ENCODE measurements at places on chromosomes 1 and 21. TPM values are rescaled to one million over a fixed set of nuclear protein-coding genes. Genes with fewer than 3 reads are reported as not detected.

Gene PLD5
- total RNA-seq, result not detected

GRCh38 chr1:211616231-211616964, 37.4 kb upstream of the SLC30A1 start:
- no peak for DNase-seq

Gene KIAA1614
- 5.9 TPM for total RNA-seq

- no peak for DNase-seq
Measured at GRCh38 chr1:17725084-17725719, 29.9 kb upstream of the ACTL8 start.

DNA sequence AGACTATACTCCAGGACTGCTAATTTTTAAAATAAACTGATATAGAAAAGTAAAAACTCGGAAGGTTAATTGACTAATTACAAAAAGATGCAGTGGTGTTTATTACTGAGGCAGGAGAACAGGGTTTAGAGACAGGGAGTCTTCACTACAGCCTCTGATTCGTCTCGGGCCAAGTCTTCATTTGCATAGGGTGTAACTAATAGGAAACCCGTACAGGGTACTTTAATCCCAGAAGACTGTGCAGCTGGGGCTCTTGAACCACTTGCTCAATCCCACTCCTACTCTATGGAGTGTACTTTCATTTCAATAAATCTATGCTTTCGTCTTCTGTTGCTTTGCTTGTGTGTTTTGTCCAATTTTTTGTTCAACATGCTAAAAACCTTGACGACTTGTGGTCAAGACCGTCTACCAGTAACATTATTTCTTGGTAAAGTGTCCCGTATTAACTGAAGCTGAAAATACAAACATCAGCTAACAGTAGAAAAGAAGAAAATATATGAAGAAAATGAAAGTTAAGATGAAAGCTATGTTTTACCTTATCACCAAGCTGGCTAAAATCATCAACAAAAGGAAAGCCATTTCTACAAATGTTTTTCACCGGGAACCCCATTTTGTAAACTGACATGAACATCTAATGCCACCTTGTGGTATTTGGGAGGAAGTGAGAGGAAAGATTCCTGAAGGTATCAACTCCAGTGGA, 8.0 kb downstream of the SDHB start:
- peak; percentile 32 for DNase-seq

- DNase-seq, result peak; percentile 35
Measured at GRCh38 chr1:164695956-164696665, 137.1 kb downstream of the PBX1 start.

DNA sequence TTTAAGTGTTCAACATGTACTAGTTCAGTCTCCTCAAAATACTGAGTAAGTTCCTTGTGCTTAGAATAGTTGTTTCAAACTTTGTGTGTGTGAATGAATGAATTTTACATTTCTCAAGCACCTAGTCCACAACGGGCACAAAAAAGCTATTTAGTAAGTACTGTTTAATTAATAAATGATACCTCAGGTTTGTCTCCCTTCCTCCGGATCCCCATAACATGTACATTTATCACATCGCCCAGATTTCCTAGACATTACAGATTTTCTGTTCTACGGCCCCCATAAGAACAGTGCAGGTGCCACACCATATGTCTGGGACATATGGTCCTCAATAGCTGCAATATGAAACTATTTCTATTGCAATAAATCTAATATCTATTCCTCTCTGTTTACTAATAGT, 1.3 kb upstream of the TTF2 start:
- DNase-seq, result no peak

Gene ACTA1
- not detected for total RNA-seq

Gene ERICH3
- not detected for total RNA-seq

DNA sequence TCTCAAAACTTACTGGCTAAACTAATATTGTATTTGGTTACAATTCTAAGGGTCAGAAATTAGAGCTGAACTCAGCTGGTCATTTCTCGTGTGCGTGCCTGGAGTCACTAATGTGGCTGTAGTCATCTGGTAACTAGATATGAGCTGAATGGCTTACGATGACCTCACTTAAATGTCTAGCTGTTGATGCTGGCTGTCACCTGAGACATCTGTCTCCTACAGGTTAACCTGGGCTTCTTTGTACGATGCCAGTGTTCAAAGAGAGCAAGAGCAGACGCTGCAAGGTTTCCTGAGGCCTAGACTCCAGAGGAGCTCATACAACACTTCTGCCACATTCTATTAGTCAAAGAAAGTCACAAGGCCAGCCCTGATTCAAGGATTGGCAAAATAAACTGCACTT, 17.1 kb upstream of the ALG6 start:
- no peak for DNase-seq

Gene CELA2B
- not detected for total RNA-seq

- DNase-seq, result no peak
Measured at GRCh38 chr1:40692429-40692895, 958 bp downstream of the NFYC start.

- DNase-seq, result no peak
Measured at GRCh38 chr1:22584001-22584562, 20.8 kb downstream of the EPHA8 start.

DNA sequence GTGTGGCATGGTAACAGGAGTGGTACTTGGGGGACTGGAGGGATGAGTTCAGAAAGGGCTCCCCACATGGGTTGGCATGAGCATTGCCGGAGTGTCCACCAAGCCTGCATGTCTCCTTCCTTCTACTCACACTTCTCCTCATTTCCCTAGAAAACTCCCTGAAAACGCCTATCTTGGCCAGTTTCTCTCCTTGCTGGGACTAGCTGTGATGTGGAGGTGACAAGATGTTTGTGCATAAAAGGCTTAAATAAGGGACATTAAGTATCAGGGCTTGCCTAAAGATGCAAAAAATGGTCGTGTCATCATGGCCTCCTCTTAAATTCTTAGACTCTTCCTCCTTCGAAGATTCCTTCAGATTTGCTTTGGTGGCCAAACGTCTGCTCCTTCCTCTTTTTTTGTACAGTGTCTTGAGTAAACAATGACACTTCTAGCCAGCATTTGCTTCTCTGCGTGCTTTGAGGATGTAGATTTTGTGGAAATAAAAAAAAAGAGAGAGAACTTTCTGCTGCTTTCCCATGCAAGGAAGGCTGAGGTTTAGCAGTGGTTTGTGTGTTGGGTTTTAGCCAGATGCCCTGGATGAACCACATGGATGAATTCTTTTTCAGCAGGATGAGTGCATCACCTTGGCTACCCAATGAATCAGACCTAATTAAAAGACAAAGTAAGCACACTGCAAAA, 239.1 kb upstream of the IRF2BP2 start:
- peak; percentile 90 for DNase-seq

DNA sequence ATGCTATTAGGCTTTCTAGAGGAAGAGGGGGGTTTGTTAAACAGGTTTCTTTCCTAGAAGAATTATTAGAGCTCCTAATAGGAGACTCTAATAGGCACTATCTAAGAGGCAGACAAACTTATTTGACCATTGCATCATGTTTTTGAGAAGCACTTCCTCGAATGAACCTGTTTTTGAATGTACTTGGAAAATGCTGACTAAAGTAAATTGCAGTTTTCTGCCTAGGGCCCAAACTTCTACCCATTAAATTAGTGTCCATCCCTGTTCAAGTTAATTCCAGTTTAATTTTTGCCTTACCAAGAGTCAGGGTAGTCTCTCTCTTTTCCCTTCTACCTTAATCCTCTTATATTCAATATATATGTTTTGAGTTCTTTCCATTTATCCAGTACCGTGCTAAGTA, 1029.6 kb downstream of the TTLL7 start:
- DNase-seq, result no peak

DNA sequence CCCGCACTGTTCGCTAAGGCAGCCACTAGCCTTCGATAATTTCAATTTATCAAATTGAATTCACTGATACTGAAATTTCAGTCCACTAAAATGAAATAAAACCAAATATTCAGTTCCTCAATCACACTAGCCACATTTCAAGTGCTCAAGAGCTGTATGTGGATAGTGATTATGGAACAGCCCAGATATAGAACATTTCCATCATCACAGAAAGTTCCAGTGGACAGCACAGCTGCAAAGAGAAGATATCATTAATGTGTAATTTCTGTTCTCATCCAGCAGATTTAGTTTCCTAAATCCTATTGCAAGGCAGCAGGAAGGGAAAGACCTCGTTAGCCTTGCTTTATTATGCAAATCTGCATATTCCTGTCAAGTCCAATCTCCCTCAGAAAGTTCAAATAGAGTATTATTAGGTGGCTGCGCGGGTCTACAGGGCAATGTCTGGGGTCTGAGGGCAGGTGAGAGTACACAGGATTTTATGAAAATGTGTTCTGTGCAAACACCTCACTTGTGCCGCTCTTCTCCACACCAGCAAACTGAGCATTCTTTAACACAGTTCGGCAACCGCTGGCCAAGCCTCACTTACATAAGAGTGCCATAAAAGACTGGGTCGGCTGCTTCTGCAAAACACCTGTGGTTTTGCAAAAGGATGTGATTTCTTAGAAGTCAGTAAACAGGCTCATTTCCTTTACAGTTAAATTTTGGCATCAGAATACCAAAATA, 22.4 kb downstream of the CAPZB start:
- DNase-seq, result no peak

Gene SYT2
- not detected for total RNA-seq

DNA sequence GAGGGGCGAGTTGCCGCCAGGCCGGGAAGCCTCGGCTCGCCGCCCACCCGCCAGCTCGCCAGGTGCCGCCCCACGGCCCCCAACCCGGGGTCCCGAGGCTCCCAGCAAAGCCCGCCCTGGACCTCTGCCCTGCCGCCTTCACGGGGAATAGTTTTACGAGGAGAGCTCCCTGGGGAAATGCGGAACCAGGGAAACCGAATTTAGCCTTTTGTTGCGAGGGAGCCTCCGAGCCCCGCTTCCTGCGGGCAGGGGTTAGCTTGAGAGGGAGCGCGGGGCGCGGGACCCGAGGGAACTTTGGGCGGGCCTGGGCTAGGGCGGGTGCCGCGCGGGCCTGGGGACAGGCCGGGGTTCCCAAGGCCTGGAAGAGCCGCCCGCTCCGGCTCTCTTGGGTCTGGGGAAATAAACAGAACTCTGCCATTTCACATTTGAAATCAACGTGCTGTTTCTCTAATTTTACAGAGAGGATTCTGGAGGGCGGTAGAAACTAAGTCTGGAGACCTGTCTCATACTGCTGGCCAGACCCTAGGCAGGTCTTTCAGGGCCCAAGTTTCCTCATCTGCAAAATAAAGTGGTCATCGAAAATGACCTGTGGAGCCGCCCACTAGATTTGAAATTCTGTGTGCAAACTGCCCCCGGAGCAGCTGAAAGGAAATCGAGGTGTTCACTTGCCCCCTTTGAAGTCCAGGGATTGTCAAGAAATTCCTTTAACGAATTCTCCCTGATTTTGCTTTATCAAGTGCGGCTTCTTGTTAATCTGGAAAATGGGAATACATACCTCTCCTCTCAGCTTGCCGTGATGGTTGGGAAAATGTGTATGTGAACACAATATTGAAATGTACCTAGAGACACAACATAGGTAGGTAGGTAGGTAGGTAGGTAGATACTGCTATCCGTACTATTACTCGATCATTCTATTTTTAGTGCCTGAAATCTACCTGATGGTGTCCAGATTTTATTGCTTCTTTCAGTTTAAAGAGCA, 749 bp upstream of the GLUL start:
- DNase-seq, result no peak

- no peak for DNase-seq
Measured at GRCh38 chr1:38615680-38616079, 243.9 kb downstream of the RRAGC start.

- DNase-seq, result no peak
Measured at GRCh38 chr1:115452600-115453329, 114.7 kb upstream of the NGF start.

DNA sequence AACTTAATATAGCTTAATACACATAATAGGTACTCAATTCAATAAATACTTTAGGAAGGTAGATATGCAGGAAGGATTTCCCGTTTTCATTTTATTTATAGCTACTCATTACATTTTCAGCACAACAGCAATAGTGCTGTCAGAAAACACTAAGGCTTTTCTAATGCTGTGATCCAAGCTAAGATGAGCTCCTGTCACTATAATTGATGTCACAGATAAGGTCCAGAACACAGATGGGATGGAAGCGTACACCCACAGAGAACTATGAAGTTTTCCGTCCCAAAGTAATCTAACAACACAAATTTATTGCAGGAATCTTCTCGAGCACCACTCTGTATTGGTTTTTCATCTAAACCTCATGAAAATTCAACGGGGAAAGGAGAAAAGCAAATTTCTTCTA, 13.6 kb downstream of the AUNIP start:
- DNase-seq, result no peak

Gene RNF186
- total RNA-seq, result not detected

- DNase-seq, result no peak
Measured at GRCh38 chr1:31133368-31133767, 67.9 kb upstream of the PUM1 start.

DNA sequence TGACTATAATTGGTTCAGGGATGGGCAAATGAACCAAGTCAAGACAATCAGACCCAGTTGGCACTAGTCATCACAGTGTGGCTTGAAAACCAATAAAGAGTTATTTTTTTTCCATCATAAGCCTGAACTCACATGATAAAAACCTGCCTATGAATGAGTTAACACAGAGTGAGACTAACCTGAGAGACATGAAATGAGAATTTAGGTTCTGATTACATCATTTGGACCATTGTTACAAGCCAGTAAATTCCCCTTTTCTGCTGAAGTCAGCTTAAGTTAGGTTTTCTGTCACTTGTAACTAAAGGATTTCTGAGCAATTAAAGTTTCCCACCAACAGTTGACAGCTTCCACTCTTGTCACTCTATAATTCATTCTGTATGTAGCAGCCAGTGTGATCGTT, 9.6 kb upstream of the RSBN1 start:
- no peak for DNase-seq

Gene OR2T11
- not detected for total RNA-seq

Gene C1orf21
- 13.3 TPM for total RNA-seq

Gene LCE1F
- total RNA-seq, result not detected

GRCh38 chr1:95627244-95627643, 393.2 kb downstream of the RWDD3 start:
- peak; percentile 18 for DNase-seq

Gene NBPF6
- not detected for total RNA-seq

Gene TNFRSF4
- not detected for total RNA-seq

GRCh38 chr1:21280011-21280471, 10.2 kb downstream of the ECE1 start:
- DNase-seq, result peak; percentile 67

Gene GUCA2A
- not detected for total RNA-seq

Gene RBP7
- total RNA-seq, result 0.38 TPM

DNA sequence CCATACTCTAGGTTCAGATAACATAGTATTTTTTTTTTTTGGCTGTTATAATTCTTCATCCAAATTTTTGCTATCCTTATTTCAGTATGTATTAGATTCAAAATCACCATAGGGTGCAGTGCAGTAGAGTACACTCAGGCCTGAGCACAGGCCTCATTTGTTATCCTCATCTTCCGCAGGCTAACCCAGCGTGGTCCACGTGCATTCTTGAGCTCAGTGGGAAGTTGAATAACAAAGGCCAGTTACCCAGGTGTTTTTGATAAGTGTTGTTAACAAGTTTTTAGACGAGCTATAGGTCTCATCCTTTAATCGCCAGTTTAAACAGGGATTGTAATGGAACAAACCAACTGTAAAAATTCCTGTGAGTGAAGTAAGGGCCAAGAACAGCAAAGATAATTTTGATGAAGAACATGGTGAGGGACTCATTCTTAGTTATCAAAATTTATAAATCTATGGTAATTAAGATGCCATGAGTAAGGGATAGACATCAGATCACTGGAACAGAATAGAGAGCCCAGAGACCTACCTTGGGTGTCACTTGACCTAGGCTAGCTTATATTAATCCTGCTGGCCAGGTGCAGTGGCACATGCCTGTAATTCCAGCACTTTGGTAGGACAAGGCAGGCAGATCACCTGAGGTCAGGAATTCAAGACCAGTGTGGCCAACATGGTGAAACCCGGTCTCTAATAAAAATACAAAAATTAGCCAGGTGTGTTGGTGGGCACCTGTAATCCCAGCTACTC, 22.0 kb downstream of the FLVCR1 start:
- DNase-seq, result no peak

Measured in SJSA1 (cell line).